ENCODE measurements at places on chromosomes 7 and 10. TPM values are rescaled to one million over a fixed set of nuclear protein-coding genes. Genes with fewer than 3 reads are reported as not detected.

Gene IDI2
- not detected for total RNA-seq

Gene ZNF107
- 4.1 TPM for total RNA-seq

Gene SLC39A12
- 0.13 TPM for total RNA-seq

DNA sequence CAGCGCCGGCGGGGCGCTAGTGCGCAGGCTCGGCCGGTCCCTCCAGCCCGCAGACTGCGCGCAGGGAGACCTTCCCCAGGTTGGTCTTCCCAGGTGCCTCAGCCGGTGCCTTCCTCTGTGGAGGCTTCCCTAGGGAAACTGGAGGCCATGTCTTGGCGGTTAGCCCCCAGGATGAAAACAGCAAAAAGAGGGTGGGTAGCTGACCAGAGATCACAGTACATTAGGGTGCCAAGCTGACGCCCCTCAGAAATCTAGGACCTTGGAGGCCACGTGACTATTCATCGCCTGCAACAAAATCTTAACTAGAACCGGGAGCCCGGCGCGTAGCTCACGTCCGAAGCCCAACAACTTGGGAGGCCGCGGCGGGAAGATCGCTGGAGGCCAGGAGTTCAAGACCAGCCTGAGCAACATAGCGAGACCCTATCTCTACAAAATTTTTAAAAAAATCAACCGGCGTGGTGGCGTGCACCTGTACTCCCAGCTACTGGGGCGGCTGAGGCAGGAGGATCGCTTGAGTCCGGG lies 327 bp upstream of the FIS1 start:
- peaks cover 6% of the 10 kb centered on the region for H3K4me1 ChIP-seq
- peak overlapping the region; percentile 93 for H3K27ac ChIP-seq
- DNase-seq: no peak
- H3K27me3 ChIP-seq: no peaks in the 10 kb centered on the region

- no peaks in the 10 kb centered on the region for H3K27me3 ChIP-seq
- no peaks in the 10 kb centered on the region for H3K4me1 ChIP-seq
- no peak for DNase-seq
- H3K36me3 ChIP-seq: no peaks in the 10 kb centered on the region
- H3K27ac ChIP-seq: no peak overlapping the region
These were observed 76.0 kb downstream of the CARD11 start for GRCh38 chr7:2967705-2968104.

GRCh38 chr7:112448891-112449290 lies 1.4 kb upstream of the IFRD1 start:
- H3K4me3 ChIP-seq: no peak overlapping the region
- peaks cover 4% of the 10 kb centered on the region for H3K4me1 ChIP-seq
- H3K27me3 ChIP-seq: no peaks in the 10 kb centered on the region
- peak; percentile 19 for DNase-seq
- no peaks in the 10 kb centered on the region for H3K36me3 ChIP-seq

DNA sequence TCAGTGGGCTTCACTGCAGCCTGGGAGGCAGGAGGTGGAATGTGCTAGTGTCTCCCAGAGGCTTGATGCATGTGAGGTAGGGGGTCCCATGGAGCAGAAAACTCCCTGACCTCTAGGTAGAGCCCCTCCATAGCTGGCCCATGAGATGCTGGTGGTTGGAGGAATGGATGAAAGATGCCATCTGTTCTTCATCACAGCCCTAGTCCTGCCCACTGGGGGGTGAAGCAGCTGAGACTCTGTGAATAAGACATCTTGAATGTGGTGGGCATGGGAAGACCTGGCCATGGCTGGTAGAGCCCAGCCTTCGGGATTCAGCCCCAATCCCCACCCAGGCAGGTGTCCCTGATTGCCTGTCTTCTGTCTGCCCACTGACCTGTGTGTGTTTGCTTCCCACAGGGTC lies 92.5 kb downstream of the COL13A1 start:
- H3K27ac ChIP-seq: no peak overlapping the region
- H3K27me3 ChIP-seq: no peaks in the 10 kb centered on the region
- H3K36me3 ChIP-seq: no peaks in the 10 kb centered on the region
- no peak for DNase-seq

DNA sequence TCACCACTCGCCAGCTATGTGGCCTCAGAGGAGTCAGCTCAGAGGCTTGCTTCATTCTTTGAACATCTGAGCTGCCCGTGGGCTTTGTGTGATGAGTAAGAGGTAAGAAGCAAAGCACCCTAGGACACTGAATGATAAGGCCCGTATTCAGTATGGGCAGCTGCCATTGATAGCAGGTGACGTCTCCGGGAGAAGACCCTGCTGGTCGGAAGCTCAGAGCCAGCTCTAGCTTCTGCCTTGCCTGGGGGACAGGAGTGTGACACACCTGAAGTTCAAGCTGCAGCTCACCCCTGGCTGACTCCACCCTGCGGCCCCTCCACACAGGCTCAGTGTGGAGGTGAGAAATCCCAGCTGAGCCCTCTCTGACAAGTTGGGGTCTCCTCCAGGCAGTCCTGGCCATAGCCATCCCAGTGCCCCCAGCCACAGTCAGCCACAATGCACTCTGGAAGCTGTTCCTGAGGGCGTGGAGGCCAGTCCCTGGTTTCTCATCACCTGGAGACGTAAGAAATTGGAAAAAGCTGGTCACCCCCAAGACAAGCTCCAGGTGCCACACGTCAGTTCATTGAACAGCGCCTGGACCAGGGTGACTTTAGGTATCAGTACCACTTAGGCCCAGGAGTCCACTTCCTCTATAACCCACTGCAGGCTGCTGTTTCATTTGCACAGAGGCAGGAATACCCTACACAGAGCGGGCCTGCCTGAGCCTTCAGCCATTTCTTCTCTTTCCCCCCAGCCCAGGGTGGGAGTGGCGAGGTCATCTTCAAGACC lies 164.9 kb upstream of the RHEB start:
- no peak overlapping the region for H3K27ac ChIP-seq
- no peak for DNase-seq
- H3K36me3 ChIP-seq: no peaks in the 10 kb centered on the region

DNA sequence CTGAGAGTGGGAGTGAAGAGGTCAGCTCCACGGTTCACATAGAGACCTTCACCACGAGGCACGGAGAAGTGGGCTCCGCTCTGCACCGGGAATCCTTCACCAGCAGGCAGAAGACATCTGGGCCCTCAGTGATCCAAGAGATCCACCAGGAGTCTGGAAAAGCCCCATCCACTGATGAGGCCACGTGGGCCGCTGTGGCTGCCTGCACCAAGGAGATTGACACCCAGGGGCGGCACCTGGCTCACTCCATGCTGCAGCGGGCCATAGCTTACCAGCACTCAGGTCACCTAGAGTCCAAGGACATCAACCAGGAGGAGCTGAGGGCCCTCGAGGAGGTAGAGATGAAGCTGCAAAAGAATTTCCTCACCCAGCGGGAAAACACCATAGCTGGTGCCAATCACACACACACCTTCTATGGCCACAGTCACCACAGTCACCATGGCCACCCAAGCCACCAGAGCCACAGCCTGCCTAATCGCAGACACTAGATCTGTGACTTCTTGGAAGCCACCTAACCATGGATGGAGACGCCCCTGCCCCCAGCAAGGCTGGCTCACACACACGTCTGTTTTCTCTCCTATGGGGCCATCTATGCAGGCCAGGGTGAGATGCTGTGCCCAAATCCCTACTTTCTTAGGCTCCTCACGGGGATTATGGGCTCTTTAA lies 694 bp downstream of the C10orf62 start:
- H3K4me1 ChIP-seq: no peaks in the 10 kb centered on the region
- no peak overlapping the region for H3K27ac ChIP-seq
- H3K4me3 ChIP-seq: no peak overlapping the region
- DNase-seq: no peak
- H3K27me3 ChIP-seq: no peaks in the 10 kb centered on the region
- H3K36me3 ChIP-seq: no peaks in the 10 kb centered on the region

Gene NACAD
- total RNA-seq: 3.3 TPM

GRCh38 chr7:30869794-30870611 lies 41.6 kb upstream of the AQP1 start:
- no peak overlapping the region for H3K27ac ChIP-seq
- H3K4me3 ChIP-seq: no peak overlapping the region
- no peaks in the 10 kb centered on the region for H3K27me3 ChIP-seq
- DNase-seq: no peak
- H3K36me3 ChIP-seq: no peaks in the 10 kb centered on the region

Gene NPFFR1
- total RNA-seq: 0.08 TPM

DNA sequence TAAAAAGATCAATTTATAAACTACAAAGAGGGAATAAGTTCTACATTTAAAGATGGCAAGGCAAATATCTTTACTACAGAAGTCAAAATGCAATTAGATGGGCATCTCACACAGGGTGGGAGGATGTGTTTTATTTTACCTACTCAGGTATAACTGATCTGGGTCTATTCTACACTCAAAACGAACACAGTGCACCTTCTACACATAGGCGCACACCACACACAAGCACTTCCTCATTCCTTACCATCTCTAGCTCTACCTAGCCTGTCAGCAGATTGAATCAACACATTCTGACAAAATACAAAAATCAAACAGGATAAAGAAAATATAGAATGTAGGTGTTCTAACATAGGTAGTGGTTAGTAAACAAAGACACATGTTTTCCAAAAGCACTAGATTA lies 64.8 kb downstream of the SGCE start:
- no peaks in the 10 kb centered on the region for H3K4me1 ChIP-seq
- no peaks in the 10 kb centered on the region for H3K36me3 ChIP-seq
- no peak for DNase-seq
- H3K27ac ChIP-seq: no peak overlapping the region
- no peaks in the 10 kb centered on the region for H3K27me3 ChIP-seq
- H3K4me3 ChIP-seq: no peak overlapping the region

DNA sequence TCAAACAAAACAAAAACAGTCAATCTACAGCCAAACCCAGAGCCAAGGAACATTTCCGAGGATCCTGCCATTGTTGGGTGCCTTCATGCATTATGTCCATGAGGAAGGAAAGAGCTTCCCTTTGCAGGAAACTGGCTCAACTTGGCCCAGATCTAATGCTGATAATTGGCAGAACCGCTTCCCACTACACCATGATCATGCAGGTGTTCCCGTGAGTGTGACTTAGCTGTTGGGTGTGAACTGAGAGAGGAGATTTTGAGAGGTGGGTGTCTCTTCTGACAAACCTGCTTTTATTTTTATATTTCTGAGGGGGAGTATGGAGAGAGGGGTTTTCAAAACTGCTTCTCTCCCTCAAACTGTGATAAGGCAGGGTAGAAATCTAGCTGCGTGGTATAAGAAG lies 14.6 kb downstream of the SAP25 start:
- DNase-seq: no peak
- H3K4me1 ChIP-seq: no peaks in the 10 kb centered on the region
- H3K27me3 ChIP-seq: no peaks in the 10 kb centered on the region
- H3K36me3 ChIP-seq: peaks cover 4% of the 10 kb centered on the region
- H3K27ac ChIP-seq: no peak overlapping the region

Gene VSTM2A
- 0.72 TPM for total RNA-seq

DNA sequence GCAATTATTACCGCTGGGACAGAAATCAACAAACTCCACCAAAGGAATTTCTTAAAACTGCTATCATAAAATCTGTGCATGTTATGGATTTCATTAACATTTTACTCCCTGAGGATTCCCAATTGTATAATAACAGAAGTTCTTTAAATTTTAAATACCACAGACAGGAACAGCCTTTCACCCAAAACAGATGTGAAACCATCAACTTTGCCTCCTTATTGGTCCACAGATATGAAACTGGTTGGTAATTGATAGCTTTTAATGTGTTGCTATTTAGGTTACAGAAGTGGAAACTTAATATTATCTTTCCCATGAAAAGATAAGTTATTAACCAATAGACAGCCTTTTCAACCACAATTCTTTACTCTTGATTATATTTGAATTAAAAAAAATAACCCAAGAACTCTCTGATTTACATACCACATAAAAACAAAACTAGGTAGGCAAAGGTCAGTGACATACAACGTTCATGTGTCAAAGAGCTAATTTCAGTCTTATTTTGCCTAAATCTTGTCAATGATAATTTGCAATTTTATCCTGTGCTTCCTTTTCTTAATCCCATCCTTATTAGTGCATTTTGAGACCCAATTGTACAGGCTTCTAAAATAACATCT lies 90.0 kb downstream of the NRP1 start:
- no peak overlapping the region for H3K27ac ChIP-seq
- H3K4me3 ChIP-seq: no peak overlapping the region
- no peak for DNase-seq
- no peaks in the 10 kb centered on the region for H3K27me3 ChIP-seq
- H3K36me3 ChIP-seq: no peaks in the 10 kb centered on the region

DNA sequence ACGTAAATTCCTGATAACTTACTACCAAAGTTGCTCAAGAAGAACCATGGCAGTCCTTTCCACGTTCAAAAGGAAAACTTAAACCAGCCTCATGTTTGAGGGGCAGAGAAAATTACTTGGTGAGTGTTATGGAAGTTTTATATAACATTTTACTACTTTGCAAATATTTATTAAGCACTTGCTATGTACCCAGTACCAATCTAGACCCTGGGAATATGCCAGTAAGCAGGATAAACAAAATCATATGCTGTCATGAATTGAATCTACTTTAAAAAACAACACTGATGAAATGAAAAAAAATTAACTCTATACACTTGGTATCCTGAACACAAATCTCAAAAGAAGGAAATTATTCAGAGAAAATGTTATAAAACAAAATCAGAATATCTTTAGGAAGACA lies 46.1 kb downstream of the NCAPG2 start:
- no peaks in the 10 kb centered on the region for H3K4me1 ChIP-seq
- no peak for DNase-seq
- no peak overlapping the region for H3K4me3 ChIP-seq
- no peaks in the 10 kb centered on the region for H3K36me3 ChIP-seq
- no peak overlapping the region for H3K27ac ChIP-seq

- no peaks in the 10 kb centered on the region for H3K36me3 ChIP-seq
- H3K27ac ChIP-seq: no peak overlapping the region
- DNase-seq: no peak
- no peak overlapping the region for H3K4me3 ChIP-seq
- no peaks in the 10 kb centered on the region for H3K27me3 ChIP-seq
- no peaks in the 10 kb centered on the region for H3K4me1 ChIP-seq
These were observed 10.6 kb downstream of the BRAF start for GRCh38 chr7:140914083-140914482.

DNA sequence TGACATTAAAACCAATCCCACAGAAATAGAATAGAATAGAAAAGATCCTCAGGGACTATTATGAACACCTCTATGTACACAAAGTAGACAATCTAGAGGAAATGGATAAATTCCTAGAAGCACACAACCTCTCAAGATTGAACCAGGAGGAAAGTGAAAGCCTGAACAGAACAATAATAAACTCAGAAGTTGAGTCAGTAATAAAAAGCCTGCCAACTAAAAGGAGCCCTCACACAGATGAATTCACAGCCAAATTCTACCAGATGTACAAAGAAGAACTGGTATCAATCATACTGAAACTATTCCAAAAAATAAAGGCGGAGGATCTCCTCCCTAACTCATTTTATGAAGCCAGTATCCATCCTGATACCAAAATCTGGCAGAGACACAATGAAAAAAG lies 220.3 kb upstream of the HPS1 start:
- no peaks in the 10 kb centered on the region for H3K4me1 ChIP-seq
- no peaks in the 10 kb centered on the region for H3K36me3 ChIP-seq
- H3K27me3 ChIP-seq: no peaks in the 10 kb centered on the region
- no peak for DNase-seq
- H3K27ac ChIP-seq: no peak overlapping the region
- no peak overlapping the region for H3K4me3 ChIP-seq

Gene MYO1G
- 3.6 TPM for total RNA-seq

- no peaks in the 10 kb centered on the region for H3K27me3 ChIP-seq
- H3K36me3 ChIP-seq: no peaks in the 10 kb centered on the region
- no peak overlapping the region for H3K27ac ChIP-seq
- no peak overlapping the region for H3K4me3 ChIP-seq
- DNase-seq: no peak
These were observed 139.7 kb downstream of the EVX1 start for GRCh38 chr7:27382307-27382706.
